NCI-H1436 treated with DMSO at 0.1 percent for 48 hours (cell line): ENCODE measurements at places on chromosomes 7 and 10.

DNA sequence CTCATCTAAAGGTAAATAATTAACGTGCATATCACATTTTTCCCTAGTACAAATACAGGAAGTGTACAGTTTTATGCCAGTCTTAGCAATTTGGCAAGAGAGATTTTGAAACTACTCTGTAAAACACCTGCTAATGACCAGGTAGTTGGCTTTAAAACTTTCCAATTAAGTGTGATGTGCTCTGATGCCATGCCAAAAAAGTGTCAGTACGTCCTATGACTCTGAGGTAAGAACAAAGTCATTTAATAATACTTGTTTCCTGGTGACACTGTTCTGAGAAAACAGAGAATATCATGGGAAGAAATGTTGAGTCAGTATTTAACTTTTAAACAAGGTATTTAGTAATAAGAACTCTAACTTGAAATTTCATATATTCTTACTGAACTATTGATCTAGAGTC is 9.6 kb downstream of the PDZD8 start:
- no peak for DNase-seq

DNA sequence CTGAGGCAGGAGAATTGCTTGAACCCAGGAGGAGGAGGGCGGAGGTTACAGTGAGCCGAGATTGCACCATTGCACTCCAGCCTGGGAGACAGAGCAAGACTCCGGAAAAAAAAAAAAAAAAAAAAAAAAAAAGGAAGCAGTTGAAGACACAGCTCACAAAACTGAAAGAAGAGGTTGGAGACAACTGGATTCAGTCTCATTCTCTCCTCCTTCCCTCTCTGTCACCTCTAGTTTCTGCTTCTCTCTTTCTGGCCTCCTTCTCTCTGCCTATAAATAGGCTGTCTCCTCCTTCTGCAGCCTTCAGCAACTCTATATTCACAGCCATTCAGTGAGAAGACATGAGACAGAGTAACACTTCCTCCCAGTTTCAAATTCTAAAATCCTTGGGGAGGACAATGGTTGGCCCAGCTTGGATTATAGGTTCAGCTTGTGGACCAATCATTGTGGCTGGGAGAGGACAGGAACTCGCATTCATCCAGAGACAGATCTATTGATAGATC is 125.6 kb upstream of the HABP2 start:
- DNase-seq, result no peak

- no peak for DNase-seq
Measured at GRCh38 chr10:88791924-88792323, 10.6 kb upstream of the LIPM start.

- DNase-seq, result no peak
Measured at GRCh38 chr7:106552645-106553445, 108.1 kb downstream of the CCDC71L start.

- no peak for DNase-seq
Measured at GRCh38 chr7:2818121-2818520, 26.0 kb downstream of the GNA12 start.

GRCh38 chr7:56447864-56448693 is 331.9 kb upstream of the NUPR2 start:
- no peak for DNase-seq

DNA sequence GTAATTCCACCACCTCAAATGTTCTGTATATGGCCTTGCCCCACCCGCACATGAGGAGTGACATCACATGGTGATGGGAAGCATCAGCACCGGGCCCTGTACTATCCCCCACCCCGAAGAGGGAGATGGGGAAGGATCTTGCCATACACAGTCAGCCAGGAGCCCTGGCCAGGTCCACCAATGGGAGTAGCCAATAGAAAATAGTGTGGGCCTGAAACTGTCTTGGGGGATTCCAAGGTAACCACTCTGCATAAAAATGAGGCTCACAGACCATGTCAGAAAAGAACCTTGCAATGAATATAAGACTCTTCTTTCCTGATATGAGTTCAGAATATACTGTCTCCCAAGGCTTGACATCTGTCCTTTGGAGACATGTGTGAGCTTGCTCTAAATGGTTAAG is 51.1 kb downstream of the ADRB1 start:
- DNase-seq, result no peak

- no peak for DNase-seq
Measured at GRCh38 chr10:113663142-113663541, 699 bp downstream of the NRAP start.

DNA sequence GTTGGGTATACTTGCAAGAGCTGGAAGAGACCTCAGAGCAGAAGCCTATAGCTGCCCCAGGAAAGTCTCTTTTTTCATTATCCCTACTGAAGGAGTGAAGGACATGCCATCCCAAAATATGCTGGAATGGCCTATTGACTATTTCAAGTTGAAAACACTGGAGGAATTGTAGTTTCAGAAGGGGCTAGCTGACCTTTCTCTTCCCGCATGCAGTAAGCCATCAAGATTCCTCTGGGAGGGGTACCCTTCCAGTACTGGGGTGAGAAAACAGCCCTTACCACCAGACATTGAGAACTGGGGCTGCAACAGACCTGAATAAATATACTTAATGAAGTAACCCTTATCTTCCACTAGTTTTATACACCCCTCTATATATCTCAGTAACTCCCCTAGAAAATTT is 41.7 kb downstream of the CHCHD3 start:
- DNase-seq, result no peak

DNA sequence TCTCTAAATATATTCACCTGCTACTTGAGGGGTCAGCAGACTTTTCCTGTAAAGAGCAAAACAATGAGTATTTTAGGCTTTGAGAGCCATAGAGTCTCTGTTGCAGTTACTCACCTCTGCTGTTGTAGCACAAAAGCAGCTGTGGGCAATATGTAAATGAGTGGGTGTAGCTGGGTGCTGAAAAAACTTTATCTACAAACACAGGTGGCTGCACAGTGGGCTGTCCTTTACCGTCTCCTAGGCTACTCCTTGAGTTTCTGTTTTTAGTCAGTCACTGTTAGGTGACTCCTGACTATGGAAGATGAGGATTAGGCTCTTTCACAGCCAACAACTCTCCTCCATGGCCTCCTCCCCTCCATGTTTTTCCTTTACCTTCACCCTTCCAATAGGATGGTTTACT is 286.1 kb upstream of the C7orf33 start:
- DNase-seq, result no peak

GRCh38 chr10:30980951-30981616 is 50.6 kb downstream of the ZNF438 start:
- DNase-seq, result peak; percentile 54

DNA sequence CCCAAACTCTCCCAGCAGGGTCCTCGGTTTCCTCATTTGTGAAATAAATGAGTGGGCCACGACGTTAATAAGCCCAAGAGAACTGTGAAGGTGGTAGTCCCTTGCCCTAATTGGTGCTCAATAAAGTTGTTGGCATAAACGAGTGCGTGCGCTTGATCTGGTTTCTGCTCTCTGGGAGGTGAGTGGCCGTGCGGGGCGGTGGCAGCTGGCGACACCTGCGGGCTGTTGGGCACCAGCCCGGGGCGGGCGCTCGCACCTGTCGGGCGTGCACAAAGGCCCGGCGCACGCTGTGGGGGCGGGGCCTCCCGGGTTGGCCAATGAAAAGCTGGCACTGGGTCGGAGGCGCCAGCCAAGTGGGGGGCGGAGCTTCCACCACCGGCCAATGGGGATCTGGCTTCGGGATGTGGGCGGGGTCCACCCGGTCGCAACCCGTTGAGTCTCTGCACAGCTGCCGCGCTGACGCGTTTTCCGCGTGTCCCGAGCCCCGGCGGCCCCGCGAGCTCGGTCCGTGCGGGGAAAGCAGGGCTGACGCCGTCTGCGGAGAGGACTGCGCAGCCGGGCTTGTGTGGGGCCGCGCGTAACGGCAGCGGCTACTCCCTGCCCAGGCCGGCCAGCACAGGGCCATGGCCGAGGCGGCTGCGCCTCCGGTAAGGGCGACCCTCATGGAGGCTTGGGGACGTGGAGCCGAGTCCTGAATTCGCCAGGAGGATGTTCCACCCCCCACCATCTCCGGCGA is 23.0 kb downstream of the ZNF783 start:
- DNase-seq, result peak; percentile 72

DNA sequence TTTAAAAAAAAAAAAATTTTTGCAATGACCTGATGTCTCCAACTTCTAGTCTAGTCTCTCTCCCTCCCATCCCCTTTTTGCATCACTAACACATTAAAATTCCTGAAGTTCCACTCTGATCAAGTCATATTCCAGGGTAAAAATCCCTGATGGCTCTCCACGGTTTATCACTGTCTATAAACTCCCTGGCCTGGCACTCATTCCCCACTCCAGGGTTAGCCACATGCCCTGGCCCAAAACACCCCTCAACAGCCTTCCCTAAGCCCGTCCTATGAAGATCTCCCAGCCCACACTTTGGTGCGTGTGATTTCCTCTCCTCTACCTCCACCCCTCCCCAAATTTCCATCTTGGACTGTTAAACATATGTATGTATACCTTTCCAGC is 125.4 kb downstream of the JAZF1 start:
- no peak for DNase-seq

GRCh38 chr7:115099906-115100305 is 178.0 kb downstream of the MDFIC start:
- no peak for DNase-seq

GRCh38 chr7:42351316-42351935 is 114.4 kb upstream of the GLI3 start:
- no peak for DNase-seq

DNA sequence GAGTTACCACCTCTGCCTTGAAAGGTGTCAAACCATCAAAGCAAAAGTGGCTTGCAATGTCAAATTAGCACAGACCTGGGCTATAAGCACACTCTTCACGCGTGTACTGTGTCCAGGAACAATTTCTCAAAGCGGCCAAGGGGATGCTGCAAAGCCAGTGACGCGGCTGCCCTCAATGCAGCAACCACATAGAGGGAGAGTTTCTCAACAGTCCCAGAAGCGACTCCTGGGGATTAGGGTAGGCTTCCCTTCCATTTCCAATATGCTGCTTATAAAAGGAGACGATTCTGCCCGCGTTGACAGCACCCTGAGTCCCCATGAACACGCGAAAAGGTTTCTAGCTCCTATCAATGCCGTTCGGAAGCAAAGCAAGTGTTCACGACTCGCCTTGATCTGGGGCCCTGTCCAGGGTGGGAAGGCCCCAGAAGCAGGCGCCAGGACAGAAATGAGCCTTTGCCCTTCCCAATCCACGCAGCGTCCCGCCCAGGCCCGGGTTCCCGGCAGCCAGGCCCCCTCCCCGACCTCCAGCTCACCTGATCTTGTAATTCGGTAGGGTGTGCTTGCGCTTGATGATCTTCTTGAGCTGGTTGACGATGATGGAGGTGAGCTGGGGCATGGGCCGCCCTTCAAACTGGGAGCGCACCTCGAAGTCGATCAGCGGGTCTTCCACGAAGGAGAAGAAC is 1.3 kb downstream of the PDZD8 start:
- no peak for DNase-seq

GRCh38 chr7:155027879-155028278 is 25.0 kb upstream of the PAXIP1 start:
- DNase-seq, result no peak

DNA sequence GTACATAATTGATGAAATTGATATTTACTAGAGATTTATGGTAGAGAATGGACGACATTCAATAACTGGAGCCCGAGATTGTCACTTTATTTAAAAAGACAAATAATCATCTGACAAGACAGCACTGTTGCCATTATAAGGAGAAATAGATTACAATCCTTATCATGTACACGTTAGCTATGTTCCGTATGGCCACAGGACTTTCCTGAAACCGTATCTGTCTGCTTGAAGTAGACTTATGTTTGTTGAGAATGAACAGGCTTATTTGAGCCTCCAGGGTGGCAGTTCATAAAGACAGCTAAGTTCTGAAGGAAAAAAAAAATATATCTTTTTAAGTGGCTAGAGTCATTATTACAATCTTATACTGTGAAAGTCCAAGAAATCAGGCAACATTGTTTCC is 317.2 kb downstream of the BICC1 start:
- DNase-seq, result no peak

DNA sequence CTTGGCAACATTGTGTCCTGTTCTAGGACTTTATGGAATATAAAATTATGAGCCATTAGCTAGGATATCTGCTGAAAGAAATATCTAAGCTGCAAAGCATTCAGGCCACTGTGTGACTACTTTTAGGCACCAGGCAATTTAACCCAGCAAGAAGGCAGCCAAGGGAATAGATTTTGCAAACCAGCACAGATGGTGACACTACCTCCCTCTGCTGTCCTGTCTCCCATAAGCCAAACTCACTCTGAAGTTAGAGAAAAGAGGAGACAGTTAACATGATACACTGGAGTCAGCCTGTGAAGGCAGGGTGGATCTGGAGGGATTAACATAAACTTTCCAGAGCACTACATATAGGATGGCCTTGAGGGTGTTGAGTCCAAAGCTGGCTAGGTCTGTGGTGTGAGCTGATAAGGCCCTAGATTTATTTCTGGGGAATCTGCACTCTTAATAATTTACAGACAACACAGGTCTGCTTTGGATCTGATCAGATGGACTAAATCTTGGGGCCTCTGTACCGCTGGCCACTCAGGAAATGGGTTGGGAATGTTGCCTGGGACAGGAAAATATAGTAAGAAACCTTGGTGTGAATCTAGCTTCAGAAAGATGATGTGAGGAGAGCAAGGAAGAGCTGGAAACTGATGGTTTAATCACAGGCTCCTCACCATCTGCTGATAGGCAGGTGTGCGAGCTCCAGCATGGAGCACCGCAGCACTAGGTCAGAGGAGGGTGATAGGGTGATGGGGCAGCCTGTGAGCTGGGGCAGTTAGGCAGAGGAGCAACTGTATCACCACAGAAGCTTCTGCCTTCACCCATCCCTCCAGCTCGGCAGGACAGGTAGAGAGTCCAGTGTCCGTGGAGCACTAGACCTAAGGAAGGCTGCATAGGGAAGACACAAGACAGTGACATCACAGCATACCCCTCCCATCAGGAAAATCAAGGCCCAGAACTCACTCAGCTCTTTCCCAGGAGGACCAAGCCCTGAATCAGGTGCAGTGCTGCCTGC is 229.9 kb upstream of the PRSS1 start:
- no peak for DNase-seq

- DNase-seq, result no peak
Measured at GRCh38 chr10:112695539-112695938, 248.5 kb downstream of the VTI1A start.

- no peak for DNase-seq
Measured at GRCh38 chr10:118501637-118502440, 93.6 kb downstream of the PRLHR start.

- no peak for DNase-seq
Measured at GRCh38 chr7:116340943-116341907, 130.9 kb downstream of the TES start.

GRCh38 chr7:34425194-34425593 is 232.8 kb upstream of the NPSR1 start:
- no peak for DNase-seq

DNA sequence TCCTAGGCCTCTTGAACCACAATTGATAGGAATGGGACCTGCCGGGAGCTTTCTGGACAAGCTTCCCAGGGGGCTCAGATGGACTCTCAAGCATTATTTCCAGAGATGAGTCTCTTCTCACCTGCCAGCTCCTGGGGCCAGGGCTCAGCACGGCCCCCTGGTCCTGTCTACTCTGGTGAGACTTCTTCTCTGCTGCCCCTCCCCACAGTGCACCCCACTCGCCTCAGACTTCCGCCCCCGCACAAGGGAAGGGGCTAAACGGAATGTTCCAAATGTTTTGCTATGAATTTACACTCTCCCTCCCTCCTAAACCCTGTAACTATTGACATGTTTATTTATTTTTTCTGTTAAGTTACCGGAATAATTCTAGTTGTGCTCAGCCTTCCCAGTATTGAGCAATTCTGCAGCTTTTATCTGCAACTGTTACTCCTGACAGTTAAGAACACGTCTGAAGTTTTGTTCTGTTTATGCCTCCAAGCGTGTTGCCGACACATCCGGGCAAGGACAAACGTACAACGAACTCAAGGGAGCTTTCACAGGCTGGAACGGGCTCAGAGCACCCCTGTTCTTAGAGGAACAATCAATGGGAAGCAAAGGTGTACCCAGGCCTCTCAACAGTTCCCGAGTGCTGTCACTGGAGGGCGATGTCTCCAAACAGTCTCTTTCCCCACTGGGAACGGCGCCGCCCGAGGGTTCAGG is 55.2 kb downstream of the FHIP2A start:
- DNase-seq, result no peak
